NCI-H510A treated with DMSO at 0.1 percent for 48 hours (cell line): ENCODE measurements at places on chromosomes 6 and 20.

GRCh38 chr20:7155282-7155681 is 387.8 kb downstream of the BMP2 start:
- peak; percentile 98 for DNase-seq

DNA sequence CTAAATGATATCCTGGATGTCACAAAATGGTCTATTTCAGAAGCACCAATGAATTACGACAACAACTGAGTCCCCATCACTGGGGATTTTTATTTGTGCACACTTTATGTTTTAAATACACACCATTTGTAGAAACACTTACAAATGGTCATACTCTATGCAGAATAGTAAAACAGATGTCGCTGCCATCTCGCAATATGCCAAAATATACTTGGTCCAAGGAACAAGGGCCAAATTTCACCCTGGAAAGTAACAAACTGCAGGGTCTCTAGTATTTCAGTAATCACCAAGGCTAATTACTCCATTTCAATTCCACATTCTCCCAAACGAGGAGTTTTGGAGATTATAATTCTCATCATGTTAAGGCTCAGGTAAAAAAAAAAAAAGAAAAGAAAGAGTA is 215.2 kb downstream of the LMBRD1 start:
- no peak for DNase-seq

DNA sequence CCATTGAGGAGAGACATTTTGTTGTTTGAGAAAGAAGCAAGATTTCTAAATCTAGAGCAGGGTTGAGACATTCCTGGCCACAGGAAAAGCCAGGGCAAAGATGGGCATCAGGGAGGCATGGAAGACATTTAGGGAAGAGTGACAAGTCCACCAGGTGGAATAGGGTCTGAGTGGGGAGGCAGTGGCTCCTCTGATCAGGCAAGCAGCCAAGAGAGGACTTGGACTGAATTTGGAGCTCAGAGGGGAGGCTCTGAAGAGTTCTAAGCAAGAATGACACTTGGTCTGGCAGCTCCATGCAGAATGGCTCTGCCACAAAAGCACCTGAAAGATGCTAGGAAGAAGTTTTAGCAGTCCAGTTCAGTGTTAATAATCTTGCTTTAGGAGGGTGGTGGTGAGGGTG is 120.8 kb downstream of the FYN start:
- no peak for DNase-seq

DNA sequence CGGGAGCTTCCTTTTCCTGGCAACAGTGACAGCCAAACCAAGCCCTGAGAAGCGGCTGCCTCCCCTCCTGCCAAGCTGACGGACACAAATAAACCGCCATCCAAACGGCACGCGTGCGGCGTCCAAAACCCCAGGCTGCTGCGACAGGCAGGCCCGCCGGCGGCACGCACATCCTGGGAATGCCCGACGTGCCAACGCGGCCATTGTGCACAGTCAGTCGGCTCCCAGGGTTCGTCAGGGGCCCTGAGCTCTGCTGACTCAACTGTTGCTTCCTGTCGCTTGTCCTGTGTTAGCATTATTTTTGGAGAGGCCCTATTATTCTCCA is 6.8 kb downstream of the JAG1 start:
- DNase-seq, result no peak

GRCh38 chr6:106098383-106099234 is 12.5 kb downstream of the PRDM1 start:
- DNase-seq, result no peak

DNA sequence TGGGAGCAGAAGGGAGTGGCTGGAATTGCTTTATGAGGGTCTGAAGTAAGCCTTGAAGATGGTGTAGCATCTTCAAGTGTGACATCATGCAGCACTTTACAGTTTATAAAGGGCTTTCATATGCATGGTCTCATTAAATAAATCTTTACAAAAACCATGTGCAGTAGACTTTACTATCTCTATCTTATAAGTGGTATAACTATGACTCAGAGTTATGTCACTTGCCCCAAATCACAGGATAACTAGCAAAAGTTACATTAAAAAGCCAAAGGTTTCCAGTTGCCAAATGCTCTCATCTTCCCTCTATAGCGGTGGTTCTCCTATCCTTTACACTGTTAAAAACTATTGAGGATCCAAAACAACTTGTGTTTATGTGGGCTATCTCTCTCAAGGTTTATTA is 687.7 kb upstream of the MARCKS start:
- no peak for DNase-seq

GRCh38 chr6:56708810-56709597 is 66.3 kb upstream of the DST start:
- peak; percentile 92 for DNase-seq
